ENCODE measurements at places on chromosomes 4 and X.

DNA sequence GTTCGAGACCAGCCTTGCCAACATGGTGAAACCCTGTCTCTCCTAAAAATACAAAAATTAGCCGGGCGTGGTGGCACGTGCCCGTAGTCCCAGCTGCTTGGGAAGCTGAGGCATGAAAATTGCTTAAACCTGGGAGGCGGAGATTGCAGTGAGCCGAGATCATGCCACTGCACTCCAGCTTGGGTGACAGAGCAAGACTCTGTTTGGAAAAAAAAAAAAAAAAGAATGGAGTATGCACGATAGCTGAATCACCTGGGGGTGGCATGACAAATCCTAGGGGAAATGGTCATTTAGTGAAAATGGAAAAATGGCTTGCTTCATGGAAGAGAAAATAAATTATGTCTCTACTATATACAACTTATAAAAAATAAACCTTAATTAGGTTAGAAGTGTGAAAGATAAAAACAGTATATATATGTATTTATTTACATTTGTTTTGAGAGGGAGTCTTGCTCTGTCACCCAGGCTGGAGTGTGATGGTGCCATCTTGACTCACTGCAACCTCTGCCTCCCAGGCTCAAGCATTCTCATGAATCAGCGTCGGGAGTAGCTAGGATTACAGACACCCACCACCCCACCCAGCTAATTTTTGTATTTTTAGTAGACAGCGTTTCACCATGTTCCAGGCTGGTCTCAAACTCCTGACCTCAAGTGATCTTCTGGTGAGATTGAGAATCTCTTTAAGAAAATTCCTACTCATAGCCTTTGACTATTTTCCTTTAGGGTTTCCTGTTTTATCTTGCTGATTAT lies 19.3 kb upstream of the ING2 start:
- no peak for DNase-seq

DNA sequence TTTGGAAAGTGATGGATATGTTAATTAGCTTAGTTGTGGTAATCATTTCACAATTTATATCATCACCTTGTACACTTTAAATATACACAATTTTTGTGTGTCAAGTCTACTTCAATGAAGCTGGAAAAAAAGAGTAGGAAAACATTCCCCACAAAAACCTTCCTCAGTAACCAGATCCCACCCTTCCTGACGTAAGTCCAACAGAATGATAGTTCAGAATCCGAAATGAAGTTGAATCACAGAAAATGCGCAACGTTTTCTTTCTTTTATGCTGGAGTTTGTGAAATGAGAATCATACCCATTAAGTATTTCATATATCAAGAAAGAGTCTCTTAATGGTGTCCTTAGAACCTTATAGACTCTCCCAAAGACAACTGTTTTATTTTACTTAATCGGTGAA lies 292.9 kb downstream of the USP46 start:
- DNase-seq, result no peak

DNA sequence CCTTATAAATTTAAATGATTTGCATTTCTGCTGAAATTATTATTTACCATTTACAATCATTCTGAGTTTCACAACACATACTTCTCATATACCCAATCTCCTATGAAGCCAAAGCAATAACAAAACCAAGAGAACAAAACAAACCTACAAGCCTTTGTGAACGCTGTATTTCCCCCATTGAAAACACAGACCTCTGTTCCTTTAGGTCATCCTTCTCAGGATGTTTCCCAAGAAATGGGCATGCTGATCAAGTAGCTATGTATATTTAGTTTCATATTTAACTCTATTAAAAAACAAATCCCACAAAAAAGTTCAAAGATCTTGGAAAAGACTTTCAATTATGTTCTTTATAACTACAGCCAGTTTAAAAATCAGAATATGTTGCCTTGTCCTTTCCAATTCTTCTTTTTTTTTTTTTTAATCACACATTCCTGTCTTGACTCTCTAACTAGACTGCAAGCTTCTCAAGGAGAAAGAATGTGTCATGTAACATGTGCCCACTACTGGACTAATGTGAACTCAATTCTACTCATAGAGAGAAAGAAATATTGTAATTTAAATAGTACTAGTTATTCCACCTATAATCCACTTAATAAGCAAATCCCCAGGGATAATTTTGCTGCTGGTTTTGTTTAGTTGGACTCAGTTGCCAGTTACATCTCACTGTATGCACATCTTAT lies 84.3 kb upstream of the PRSS48 start:
- DNase-seq, result no peak

- no peak for DNase-seq
These were observed 383.0 kb upstream of the GALNT7 start for GRCh38 chr4:172785613-172786012.

DNA sequence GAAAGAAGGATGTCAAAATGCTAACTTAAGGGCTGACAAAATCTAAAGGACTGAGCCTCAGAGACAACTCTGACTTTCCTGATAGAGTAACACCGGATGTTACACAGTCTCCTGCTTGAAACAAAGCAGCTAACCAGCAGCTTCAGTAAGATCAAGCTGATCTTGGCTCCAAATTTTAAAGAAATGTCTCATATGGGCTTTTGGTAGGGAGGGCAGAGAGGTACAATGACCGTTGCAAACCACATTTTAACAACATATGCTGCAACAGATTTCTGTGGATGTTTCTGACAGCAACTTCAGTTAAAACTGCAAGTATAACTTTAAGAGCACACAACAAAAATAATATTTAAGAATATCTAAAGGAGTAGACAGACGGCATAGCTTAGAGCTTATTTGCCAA lies 9.1 kb downstream of the RPGR start:
- DNase-seq, result no peak

DNA sequence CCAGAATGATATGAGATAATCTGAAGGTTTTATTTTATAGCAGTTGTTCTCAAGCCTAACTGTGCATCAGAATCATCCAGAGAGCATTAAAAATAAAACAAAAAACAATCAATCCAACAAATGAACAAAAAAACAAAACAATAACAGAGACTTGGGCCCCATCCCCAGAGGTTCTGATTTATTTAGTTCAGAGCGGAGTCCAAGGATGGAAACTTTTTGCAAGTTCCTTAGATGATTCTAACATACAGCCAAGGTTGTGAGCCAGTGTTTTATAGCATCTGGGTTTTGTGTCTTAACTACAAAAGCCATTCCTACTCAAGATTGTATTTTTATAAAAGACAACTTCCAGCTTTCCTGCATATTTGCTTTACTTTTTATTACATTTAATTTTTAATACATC lies 59.4 kb upstream of the GRPR start:
- DNase-seq, result no peak

DNA sequence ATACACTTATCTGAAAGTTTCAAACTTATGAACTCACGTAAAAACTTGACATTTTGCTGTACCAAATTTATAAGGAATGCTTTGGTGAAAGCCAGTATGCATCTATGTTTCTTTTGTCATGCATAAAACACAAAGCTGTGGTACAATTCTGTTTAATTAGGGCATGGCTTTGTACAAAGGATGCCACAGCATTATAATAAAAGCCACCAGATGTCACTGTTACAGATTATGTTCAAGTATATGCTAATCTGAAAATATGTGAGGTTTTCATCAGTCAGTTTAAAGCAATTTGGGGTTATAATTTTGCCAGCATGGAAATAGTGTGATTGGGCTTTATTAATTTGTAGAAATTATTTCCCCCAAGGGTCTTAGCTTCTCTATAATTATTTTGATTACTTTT lies 69.0 kb downstream of the ATOH1 start:
- no peak for DNase-seq

DNA sequence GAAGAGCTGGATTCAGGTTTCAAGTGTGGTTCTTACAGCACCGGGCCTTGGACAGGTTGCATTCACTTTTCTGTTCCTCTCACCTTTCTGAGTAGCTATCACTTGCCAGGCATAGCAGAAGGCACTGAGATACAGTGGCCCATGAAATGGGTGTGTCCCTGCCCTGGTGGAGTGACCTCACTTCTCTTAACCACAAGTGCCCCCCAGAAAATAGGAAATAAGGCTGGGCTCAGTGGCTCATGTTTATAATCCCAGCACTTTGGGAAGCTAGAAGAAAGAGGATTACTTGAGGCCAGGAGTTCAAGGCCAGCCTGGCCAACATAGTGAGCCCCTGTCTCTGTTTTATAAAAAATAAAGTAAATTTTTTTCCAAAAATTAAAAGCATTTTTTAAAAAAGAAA lies 101.7 kb upstream of the KIT start:
- DNase-seq, result no peak

DNA sequence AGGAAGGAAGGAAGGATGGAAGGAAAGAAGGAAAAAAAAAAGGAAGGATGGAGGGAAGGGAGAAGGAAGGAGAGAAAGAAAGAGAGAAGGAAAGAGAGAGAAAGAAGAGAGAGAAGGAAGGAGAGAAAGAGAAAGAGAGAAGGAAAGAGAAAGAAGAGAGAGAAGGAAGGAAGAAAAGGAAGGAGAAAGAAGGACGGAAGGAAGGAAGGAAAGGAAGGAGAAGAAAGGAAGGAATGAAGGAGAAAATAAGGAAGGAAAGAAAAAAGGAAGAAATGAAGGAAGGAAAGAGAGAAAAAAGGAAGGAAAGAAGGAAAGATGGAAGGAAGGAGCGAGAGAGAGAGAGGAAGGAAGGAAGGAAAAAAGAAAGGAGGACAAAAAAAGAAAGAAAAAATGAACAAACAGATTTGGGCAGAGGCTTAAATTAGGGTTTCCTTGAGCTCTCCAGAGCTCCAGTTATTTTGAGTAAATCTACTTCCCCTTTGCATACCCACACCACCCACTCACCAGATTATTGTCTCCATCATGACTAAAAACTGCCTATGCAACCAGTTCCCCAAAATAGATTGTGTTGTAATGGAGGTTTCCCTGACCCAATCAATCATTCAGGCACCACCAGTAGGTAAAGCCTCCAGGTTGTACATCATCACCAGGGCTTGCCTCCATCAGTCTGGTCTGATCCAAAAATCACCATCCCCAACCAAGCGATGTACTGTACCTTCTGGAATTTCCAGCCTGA lies 1722.9 kb upstream of the PCDH10 start:
- DNase-seq, result no peak

DNA sequence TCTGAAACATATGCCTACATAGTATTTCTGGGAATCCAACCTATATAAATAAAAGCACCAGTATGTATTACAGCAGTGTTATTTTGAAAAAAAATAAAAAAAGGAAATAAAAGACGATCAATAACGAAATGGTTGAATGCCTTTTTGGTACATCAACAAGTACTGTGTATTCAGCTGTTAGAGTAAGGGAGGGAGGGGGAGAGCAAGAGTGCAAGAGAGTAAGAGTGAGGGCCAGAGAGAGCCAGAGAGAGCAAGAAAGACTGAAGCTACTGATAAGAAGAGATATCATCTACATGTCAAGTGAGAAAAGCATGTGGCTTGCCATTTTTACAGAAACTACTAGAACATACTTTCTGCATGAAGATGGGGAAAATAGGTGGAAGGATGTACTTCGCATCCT lies 1.8 kb downstream of the SPIN4 start:
- no peak for DNase-seq

DNA sequence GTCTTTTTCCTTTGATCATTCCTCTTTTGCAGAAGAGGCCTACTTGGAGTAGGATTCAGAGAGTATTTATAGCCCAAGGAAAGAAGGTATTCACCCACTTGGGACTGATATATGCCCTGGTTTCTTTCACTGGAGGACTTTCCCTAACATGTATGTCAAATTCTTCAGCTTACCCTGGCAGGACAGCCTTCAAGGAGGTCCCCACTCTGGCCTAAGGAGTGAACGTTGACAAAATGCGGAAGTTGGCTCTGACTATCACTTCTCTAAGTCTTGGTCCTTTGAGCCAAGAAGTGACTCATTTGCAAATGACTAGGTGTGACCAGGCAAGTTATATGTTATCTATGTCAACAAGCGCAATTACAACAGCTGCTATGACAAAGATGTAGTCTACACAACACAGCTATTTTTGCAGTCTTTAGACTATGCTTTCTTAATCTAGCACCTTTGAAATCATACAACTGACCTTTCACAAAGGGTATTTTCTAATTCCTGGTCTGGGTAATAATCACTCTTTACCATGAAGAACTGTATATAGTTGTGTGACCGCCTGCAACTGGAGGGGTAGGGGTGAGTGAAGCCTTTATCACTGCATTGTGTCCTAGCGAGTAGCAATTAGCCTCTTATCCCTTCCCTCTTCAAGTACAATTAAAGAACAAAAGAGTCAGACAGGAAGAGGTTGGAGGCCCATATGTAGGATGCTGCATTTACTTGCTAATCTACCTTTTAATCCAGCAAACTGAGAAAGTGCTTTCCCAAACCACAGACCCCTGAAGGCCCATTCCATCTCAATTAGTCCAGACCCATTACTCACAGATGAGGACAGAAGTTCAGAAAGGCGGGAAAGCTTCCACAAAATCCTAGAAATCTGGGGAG lies 50.1 kb downstream of the RASGEF1B start:
- DNase-seq, result no peak

DNA sequence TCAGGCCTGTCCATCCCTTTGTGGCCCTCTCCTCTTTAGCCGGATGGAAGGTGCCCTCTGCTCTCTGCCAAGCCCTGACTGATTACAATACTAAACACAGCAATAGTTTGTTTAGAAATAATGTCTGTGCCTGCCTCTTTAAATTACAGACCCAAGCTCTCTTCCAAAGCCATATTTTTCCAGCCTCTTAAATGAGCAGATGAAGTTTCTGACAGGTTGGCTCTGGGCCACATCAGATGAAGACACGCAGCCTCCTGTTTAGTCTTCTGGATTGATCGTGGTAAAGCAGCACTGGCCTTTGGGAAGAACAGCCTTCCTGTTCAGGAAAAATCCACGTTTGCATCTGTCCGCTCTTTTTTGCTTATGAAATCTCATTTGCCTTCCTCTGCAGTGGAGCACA lies 133.6 kb downstream of the CPE start:
- no peak for DNase-seq

GRCh38 chr4:180717451-180718033 lies 1525.7 kb upstream of the TENM3 start:
- no peak for DNase-seq

GRCh38 chr4:173860094-173860493 lies 330.1 kb upstream of the HAND2 start:
- no peak for DNase-seq

DNA sequence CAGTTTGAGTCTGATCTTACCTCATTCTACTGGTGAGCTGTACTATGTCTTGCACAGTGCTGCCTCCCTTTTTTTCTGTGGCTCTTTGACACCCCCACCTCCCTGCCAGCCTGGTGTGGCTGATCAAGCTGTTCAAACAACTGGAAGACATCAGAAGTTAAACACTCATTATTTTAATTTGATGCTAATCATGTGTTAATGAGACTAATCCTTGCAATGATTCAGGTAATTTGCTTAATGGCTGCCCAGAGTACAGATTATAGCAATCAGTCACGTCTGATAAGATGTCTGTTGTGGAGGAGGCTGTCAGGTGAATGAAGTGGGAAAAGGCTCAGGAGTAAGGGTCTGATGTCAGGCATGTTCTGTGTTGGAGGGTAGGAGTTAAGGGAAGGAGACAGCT lies 87.4 kb upstream of the GK2 start:
- no peak for DNase-seq

- no peak for DNase-seq
These were observed 161.2 kb upstream of the TAPT1 start for GRCh38 chr4:16387448-16387847.

GRCh38 chr4:7172508-7172907 lies 19.8 kb upstream of the SORCS2 start:
- no peak for DNase-seq

Data from T-cell (primary cell).